ENCODE measurements at places on chromosomes 6 and 20.

DNA sequence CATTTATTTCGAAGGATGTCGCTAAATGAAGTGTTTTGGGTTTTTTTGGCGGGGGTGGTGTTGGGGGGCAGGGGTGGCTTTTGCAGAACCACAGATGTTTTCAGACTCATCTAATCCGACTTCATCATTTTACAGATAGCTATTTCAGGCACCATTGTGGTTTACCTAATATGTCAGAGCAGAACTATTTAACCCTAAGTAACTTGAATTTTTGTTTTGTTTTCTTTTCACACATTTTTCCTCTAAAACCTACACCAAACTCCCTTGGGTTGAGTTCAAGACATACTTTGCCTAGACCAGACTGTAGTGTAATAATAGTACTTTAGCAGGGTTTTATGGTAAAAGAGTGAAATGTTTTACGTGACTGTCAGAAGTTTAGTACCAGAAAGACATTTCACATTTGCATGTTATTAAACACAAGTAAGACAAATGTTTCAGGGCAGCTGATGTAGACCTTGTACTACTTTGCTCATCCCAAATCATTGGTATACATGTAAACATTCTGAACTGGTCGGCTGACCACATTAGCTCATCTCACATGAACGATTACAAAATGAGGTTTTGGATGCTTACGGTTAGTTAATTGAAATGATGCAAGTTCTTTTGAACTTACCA is 37.7 kb downstream of the MAP3K4 start:
- DNase-seq: peak; percentile 94

DNA sequence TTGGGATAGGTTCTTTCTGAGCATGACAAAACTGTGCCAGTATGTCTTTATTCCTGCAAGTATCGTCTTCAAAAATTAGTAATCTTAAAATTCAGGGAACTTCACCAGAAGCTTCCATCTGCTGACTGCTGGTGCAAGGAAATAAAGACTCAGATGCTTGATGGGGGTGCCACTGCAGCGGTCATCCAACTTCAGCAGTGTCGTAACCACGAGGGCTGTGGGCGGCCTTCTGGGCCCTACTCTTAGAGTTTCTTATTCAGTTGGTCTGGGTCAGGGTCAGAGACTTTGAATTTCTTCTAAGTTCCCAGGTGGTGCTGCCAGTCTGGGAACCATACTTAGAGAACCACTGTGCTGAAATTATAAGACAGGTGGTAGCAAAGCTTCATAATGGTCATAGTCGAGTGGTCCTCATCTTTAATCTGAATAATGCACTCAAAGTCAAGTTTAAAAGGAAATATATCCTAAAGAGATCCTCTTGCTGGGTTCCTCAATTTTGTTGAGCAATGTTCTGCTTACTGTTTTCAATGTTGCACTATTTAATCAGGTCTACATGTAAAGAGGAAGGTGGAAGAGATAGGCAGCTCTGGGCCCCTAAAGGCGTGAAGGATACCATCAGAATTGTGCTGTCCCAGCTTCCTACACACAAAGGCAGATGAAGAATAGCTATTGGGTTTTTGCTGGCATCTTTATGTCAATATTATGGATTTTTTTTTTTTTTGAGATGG is 165.4 kb upstream of the GMDS start:
- DNase-seq: no peak

GRCh38 chr6:126718600-126719327 is 378.8 kb downstream of the CENPW start:
- no peak for DNase-seq

DNA sequence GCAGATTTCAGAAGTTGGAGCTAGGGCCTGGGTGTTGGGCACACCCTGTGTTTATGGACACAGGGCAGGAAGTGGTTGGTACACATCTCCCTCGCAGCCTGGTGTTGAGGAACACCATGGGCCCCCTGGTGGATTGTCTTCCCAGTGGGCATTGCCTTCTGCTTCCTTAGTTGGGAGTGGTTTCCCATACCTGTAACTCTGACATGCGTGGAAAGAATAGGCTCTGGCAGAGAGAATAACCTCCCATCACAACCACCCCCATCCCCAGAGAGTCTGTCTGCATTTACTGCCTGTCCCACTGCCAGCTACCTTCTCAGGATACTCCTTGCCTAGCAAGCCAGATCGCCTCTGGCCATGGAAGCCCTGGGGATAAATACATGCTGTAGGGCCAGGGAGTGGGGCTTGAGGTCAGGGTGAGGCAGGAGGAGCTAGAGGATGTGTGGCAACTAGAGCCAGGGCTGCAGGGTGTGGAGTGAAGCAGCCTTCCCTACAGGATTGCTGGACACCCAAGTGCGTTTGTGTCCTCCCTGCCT is 14.7 kb downstream of the LRRC73 start:
- DNase-seq: no peak

GRCh38 chr6:133947302-133947900 is 5.6 kb upstream of the TBPL1 start:
- no peak for DNase-seq

DNA sequence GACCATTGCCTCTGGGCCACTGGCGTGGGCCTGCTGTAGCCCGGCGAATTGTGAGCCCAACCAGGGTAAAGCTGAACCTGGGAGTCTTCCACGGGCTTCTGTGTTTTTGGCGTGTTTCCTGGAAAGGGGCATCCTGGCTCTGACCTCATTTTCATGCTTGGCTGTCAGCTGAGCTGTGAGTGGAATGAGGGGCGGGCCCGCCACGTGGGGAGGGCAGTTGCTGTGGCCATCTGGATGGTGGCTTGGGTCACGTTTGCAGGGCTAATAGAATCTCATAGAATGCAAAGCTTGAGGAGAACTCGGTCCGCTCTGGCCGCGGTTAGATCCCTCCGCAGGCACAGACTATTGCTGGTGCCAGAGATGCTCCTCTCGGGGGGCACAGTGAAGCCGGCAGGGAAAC is 263.0 kb downstream of the SMOC2 start:
- DNase-seq: no peak

DNA sequence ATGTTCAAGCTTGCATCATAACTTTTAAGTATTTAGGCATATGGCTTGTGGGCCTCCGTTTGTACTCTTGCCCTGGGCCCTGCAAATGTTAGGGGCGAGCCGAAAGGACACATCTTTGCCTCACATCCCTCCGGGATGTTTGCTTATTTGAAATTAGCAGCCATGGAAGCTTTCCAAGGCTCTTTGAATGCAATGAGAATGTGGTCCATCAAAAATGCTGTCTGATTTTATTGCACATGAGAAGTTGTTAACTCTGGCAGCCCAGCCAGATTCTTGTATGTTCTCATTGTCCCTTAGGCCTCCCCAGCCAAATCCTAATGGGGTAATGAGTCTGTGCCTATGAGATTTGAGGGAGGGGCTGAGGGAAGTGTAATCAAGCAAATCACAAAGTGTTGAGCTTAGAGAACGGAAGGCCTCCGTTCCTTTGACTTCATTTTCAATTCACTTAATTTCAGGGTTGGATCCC is 261.2 kb upstream of the MARCKS start:
- DNase-seq: peak; percentile 97

DNA sequence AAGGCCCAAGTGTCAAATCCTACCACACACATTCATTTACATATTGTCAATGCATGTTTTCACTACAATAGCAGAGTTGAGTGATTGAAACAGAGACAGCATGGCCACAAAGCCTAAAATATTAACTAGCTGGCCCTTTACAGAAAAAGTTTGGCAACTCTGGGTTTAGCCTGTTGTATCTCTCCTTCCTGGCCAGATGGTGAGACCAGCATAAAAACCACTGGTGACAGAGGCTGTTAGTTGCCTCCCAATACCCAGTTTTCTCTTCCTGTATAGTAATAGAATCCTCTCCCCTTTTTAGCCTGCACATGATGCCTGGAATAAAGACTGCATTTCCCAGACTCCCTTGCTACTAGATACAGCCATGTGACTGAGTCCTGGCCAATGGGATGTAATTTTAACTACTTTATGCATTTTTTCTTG is 100.0 kb upstream of the TAB2 start:
- DNase-seq: no peak

DNA sequence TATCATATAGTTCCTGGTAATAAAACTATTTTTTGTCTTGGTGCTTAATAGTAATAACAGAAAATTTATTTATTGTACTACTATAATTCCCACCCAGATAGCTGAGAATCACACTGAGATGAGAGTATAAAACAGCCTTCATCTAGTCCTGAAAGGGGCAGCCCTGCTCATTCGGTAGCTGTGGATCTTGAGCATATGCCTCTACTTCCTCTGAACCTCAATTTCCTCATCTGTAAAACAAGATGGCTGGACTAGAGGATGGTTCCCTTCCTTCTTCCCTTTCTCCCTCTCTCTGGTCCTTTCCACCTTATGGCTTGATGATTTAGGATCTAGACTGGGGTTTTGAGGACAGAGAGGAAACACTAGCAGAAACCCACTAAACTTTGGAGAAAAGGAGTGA is 15.0 kb downstream of the FKBP5 start:
- no peak for DNase-seq

GRCh38 chr6:83509441-83509840 is 2.9 kb upstream of the PRSS35 start:
- DNase-seq: peak; percentile 14

- no peak for DNase-seq
These were observed 1.4 kb upstream of the CLPSL2 start for GRCh38 chr6:35775031-35775430.

DNA sequence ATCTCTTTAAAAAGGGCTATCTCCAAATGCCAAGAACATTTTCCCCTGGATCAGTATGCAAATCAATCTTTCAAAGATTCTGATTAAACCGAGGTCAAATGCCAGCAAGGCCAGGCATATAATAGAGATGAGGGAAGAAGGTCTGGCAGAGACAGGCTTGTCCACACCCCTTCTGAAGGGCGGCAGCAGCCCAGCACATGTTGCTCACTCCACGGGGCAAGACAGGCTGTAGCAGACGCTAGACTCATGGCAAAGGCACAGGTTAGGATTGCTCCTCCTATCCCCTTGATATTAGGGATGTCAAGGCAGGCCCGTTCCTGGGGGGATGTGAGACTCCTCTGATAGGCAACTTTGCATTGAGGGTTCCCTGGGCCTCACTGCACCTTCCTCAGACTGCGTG is 104.7 kb upstream of the RIN2 start:
- DNase-seq: no peak

GRCh38 chr6:151437401-151437800 is 14.5 kb downstream of the RMND1 start:
- no peak for DNase-seq

GRCh38 chr6:113414511-113414910 is 442.6 kb upstream of the MARCKS start:
- peak; percentile 90 for DNase-seq

GRCh38 chr6:131656667-131657066 is 19.6 kb downstream of the ENPP3 start:
- DNase-seq: no peak

DNA sequence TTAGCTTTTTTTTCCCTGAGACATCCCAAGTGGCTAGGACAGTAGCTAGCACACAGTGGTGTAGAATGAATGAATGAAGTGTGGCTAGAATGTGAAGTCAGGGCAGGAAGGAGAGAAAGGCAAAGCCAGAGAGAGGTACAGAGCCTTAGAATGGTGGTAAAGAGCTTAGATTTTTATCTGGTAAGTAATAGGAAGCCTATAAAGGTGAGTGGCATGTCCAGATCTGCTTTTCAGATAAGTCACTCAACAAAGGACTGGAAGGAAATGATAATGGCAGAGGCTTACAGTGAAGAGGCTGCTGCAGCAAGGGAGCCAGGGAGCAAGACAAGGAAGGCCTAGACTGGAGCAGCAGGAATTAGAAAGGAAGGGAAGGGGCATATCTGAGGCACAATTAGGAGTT is 96.0 kb upstream of the PRDM1 start:
- no peak for DNase-seq

DNA sequence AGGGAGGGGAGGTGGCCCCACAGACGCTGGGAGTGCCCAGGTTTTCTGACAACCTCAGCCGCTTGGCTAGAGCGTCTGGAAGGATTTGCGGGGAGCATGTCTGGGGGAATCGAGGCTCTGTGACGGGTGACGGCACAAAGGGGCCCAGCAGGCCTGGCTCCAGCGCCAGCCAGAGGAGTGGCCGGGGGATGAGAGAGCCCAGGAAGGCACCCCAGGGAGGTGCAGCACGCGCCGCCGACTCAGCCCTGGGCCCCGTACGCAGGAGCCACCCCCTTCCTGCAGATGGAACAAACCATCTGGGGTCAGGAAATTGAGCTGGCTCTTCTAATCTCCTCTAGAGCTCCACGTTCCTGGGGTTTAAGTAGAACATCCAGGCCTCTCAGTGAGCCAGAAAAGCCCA is 5.9 kb upstream of the SLCO4A1 start:
- no peak for DNase-seq

Data from fibroblast of upper back skin (primary cell).